ENCODE measurements at places on chromosomes 2 and 18.

GRCh38 chr2:239359196-239359912, 41.5 kb downstream of the HDAC4 start:
- no peak for DNase-seq

DNA sequence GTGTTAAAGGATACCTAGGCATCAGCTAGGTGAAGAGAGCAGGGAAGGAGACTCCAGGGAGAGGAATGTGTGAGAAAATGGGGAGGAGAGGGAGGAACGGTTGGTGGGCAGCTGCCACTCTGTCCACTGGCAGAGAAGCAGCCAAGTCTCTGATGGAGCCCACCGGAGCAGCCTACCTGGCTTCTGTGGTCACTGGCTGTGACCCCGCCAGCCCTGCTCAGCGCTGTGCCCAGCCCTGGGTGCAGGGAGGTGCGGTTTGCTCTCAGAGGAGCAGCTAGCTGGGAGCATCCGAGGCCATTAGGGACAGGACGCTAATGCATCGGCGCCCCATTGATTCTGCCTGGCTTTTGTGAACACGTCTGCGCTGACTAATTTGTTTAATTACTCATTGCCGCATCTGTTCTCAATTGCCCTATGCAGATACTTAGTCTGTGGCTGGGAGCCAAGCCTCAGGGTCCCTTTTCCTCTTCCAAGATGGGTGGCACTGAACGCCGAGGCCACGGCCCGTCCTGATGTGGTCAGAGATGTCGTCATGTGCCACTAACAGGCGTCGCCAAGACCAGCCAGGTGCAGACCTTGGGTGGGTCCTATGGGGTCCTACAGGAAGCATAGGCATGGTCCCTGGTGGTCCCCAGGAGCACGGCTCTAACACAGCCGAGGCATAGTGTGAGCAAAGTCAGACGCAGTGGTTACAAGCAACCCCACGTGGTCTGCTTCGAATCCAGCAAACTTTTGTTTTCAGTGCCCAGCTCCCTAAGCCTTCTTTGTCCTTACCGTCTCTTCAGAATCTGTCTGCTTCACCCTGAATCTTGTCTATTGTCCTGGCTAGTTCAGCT, 82.0 kb downstream of the RRM2 start:
- DNase-seq: no peak

DNA sequence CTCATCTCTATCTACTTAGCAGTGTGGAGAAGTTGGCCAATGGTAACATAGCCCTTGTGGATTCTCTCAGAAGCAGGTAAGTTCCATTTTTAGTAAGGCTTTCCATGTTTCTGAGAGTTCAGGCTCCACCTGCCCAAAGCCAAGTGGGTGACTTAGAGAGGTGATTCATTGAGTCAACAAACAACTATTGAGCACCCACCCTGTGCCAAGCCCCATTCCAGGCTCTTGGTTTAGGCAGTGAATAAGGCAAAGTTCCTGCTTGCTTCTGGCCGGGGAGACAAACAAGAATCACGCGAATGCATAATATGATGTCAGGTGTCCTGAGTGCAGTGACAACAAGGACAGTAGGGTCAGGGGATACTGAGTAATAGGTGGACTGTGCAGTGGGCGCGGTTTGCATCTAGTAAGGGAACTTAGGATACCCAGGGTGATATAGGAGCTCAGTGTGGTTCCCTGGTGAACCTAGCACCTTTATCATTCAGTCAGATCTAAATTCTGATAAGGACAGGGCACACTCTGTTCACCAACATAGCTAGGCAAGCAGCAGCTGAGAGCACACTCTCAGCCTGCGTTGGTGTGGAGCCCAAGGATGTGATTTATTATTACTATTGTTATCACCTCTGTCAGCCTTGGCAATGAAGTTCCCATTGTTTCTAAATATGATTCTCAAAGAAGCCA, 31.7 kb upstream of the KCTD1 start:
- DNase-seq: no peak

DNA sequence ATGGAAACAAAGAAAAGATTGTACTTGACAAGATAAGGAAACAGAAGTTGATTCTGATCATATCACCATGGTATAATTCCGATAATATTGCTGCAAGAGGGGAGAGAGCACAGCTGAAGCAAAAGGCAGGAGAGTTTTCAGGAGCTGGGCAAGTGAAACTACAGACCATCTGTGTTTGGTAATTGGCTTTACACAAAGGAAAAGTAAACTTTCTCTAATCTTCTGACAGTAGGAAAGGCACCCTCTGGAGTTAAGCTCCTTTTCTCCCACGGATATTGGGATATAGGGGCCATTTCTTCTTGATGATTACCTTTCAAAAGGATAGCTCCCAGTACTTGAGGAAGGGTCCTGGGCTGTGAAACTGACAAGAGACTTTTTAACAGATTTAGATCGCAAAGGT, 29.9 kb upstream of the REG3A start:
- no peak for DNase-seq

- no peak for DNase-seq
Observed at GRCh38 chr2:11696736-11697102, 26.7 kb upstream of the NTSR2 start.

- DNase-seq: no peak
Observed at GRCh38 chr2:46202987-46203386, 94.2 kb upstream of the EPAS1 start.

GRCh38 chr2:162925595-162925994, 87.0 kb upstream of the KCNH7 start:
- DNase-seq: no peak

GRCh38 chr2:18219676-18220075, 340.8 kb downstream of the RDH14 start:
- DNase-seq: no peak

- no peak for DNase-seq
Observed at GRCh38 chr2:121688820-121689219, 39.6 kb upstream of the CLASP1 start.

DNA sequence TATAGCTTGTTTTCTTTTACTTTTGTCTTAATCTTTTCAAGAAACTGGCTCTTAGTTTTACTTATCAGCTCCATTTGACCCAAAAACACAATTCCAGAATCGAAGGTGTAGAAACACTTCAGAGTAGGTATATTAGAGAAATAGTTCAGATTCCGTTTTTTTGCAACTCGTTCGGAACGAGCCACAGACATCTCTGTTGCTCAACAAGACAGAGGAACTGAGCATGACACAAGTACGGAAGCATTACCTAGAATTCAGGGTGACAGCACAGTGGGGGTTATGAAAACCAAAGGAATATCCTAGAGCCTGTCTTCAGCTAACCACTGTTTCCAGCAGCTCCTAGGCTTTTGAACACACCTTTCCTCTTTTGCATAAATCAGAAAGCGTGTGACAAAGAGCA, 5.0 kb downstream of the HRH4 start:
- DNase-seq: no peak

- DNase-seq: no peak
Observed at GRCh38 chr18:33951031-33951430, 273.7 kb downstream of the NOL4 start.

DNA sequence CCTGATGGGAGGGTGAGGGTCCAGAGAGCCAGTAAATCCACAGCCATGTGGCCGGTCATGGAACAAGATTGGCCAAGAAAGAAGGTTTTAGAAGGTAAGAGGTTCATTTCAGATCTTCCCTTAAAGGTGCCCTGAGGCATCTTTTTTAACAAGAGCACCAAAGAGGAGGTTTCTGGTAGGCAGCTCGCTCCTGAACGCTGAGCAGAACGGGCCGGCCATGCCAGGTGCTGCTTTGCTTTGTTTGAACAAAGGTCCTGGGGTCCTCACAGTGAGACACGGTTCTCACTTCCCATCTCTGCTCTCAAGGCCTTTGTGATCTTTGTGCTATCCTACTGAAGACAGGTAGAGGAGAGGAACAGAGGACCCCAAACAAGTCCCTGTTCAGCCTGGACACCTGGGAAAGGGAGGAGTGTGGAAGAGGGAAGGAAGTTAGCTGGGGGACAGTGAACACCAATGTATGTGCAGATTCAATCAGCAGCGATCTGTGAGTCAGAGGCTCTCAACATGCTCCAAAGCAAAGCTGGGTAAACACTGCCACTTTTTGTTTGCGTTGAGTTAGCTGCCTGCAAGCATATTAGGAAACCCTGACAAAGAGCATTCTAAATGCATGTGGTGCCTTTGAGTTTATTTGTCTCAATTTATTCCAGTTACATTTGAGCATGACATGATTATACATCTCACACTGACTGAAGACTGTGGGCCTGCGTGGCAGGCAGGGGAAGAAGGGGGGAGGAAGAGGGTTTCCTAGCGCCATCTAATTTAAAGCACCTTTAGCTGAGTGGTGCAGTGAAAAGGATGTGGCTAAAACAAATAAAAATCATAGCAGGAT, 102.4 kb downstream of the ASB1 start:
- DNase-seq: no peak

DNA sequence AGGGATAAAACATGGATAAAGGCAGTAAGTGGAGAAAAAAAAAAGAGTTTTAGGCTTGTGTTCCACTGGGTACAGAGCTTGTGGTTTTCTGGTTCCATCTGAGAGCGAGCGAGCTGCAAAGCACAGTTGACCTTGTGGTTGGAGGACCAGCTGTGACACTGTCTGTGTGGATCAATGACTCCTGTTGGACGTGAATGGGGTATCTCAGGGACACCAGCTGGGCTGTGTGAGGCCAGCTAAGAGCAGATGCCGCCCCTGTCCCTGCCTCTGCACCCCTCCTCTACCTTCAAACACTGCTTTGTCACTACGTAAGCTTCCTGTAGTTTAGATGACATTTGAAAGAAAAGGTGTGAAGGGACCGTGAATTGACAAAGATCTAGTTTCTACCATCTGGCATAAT, 67.8 kb downstream of the QPCT start:
- DNase-seq: no peak

DNA sequence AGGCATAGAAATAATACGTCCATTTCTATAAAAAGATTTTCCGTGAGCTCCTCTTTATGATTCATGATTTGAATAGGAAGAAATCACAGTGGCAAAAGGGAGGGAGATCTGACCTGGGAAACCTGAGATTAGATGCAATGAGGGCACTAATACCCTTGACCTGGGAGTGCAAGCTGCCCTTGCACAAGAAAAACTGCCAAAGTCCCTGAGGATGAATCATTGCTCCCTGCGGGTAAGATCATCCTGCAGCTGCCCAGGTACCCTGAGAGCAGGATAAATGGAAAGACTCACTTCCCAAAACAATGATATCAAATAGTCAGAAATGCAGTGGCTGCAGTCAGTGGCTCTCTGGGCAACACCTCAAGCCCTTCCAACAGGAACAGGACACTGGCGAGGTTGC, 11.6 kb downstream of the FHL2 start:
- no peak for DNase-seq

GRCh38 chr2:141015341-141016047, 1115.3 kb downstream of the LRP1B start:
- no peak for DNase-seq

DNA sequence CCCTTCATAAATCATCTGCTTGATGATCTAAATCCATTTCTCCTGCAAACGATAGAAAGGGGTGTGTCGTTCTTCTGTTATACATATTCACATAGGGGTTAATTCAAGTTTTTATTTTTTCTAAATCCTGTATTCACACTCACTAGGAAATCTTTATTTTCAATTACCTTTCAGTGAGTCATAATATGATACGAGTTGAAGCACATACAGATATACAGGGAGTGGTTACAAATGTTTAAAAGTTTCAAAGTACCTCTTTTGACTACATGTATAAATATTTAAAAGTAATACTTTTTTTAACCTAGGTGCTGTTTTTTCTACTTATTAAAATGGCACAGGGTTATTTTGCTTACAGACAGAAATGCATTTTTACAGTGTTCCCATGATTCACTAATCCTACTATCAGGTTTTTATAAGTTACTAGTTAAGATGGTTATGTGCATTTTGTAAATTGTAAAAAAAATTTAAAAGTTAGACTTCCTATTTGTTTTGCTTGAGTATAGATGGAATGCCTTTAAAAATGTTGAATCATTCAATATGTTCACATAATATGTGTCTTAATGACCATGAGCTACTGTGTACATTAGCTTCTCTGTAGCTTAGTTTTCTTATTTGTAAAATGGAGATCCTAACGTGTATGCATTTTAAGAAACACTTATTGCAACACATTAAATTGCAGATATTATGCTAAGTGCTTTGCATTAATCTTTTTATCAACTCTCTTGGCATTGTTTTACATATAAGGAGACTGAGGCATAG, 1378.1 kb downstream of the DSC3 start:
- no peak for DNase-seq

DNA sequence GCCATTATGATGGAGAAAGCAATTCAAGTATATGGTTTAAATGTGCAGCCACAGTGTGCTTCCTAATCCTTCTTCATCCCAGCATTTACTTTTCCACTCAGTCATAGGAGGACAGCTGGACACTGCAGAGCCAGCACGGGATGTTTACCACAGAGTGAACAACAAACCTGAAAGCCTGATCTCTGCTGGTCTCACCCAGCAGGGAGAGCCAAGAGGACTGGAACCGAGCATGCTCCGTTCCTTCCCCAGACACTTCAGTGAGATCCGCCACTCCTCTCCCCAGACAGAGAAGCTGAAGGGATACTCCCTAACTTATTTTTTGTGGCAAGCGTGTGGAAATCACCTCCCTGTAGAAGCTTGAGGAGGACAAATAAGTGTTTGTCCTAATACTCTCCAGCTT, 23.2 kb upstream of the GORASP2 start:
- DNase-seq: no peak

DNA sequence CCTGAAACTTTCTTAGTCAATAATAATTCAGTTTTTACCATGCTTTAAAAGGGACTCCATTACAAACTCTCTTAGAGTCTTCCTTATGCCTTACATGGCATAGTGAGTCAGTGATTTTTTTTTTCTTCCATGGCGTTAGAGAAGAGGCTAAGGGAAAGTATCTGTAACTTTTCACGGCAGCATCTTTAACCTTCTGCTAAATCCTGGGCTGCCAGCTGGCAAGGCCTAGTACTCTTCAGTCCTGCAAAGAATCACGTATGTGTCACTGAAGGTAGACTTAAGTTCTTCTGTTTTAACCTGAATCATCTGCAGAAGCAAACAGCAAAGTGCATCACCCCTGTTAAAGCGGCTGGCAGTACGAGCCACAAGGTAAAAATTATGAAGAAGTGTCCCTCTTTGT, 286.3 kb upstream of the FN1 start:
- DNase-seq: no peak

DNA sequence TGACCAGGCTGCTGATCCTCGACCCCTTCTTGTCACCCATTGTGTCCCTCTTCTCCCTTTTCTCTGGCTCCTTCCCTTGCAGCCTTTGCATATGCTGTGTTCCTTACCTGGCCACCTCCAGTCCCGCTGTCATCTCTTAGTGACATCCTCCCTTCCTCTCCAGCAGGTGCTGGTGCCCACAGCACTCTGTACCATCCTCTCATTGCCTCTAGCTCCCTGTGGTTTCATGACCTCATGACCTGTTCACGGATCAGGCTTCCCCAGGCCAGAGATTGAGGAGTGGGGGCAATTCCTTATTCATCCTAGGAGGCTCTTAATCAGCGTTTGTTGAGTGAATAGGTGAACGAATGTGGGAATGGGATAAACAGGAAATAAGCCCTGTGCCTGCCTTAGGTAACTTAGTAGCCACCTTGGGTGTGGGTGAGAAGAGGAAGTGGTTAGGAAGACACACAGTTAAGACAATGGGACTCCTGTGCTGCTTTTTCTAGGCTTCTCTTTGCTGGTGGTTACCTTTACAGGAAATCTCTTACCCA, 35.5 kb downstream of the ITGA6 start:
- DNase-seq: no peak
